ENCODE measurements at places on chromosomes 4 and X. TPM values are rescaled to one million over a fixed set of nuclear protein-coding genes. Genes with fewer than 3 reads are reported as not detected.

Gene DDIT4L
- 1.5 TPM for polyA plus RNA-seq

- no peak for DNase-seq
Observed at GRCh38 chr4:64360664-64361398, 48.4 kb downstream of the TECRL start.

DNA sequence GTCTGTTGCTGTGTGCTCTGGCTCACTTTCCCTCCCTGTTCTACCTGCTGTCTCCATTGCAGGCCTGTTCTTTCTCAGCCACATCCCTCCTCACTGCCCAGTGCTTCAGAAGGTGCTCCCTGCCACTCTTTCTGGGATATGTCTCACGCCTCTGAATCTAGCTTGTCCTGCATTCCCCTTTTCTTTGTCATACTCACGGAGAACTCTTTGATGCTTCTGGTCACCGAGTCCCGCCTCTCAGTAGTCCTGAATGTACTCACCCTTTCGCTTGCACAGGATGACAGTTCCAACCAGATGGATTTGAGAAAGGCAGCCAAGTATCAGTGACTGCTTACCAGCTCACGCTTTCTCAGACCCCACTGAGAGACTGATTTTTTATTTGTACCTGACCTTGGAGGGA is 65.2 kb upstream of the TLR2 start:
- DNase-seq = no peak

DNA sequence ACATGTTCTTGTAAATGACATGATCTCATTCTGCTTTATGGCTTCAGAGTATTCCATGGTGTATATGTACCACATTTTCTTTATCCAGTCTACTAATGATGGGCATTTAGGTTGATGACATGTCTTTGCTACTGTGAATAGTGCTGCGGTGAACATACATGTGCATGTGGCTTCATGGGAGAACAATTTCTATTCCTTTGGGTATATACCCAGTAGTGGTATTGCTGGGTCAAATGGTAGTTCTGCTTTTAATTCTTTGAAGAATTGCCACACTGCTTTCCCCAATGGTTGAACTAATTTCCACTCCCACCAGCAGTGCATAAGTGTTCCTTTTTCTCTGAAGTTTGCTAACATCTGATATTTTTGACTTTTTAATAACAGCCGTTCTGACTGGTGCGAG is 1080.3 kb downstream of the CCSER1 start:
- DNase-seq = no peak

Gene DCHS2
- polyA plus RNA-seq = 1.2 TPM

Gene CABS1
- polyA plus RNA-seq = not detected

DNA sequence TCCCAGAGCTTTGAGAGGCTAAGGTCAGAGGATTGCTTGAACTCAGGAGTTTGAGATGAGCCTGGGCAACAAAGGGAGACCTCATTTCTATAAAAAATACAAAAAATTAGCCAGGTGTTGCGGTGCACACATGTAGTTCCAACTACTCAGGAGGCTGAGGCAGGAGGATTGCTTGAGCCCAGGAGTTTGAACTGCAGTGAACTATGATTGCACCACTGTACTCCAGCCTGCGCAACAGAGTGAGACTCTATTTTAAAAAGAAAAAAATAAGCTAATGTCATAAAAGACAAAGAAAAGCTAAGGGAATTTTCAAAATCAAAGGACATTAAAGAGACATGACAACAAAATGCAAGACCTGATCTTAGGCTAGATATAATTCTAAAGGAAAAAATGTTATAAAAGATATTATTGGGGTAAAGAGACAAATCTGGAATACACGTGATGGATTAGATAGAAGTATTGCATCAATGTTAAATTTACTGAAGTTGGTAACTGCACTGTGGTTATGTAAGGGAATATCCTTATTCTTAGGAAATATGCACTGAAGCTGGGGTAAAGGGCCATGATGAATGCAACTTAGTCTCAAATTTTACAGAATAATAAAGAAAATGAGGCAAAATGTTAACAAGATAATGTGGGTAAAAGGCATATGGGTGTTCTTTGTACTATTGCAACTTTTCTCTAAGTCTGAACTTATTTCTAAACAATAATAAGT is 75.2 kb downstream of the SPRY1 start:
- no peak for DNase-seq

GRCh38 chrX:42803320-42803719 is 25.4 kb upstream of the PPP1R2C start:
- DNase-seq = no peak

- no peak for DNase-seq
Observed at GRCh38 chr4:54197926-54198325, 31.2 kb upstream of the PDGFRA start.

Gene AR
- polyA plus RNA-seq = 0.45 TPM

DNA sequence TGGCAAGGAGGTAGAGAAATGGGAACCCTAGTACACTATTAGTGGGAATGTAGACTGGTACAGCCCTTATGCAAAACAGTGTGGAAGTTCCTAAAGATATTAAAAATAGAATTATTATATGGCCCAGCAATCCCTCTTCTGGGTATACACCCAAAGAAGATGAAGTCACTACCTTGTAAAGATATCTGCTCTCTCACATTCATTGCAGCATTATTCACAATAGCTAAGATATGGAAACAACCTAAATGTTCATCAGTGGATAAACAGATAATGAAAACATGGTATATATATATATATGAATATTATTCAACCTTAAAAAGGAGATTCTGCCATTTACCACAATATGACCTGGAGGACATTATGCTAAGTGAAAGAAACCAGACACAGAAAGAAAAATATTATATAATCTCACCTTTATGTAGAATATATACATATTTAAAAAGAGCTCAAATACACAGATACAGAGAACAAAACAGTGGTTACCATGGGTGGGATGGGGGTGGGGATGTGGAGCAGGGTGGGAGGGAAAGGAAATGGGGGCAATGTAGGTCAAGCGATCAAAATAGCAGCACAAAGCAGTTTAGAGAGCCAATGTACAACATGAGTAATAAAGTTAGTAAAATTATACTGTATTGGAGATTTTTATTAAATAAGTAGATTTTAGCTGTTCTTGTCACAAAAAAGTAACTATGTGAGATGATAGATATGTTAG is 138.6 kb downstream of the SPRY1 start:
- no peak for DNase-seq

GRCh38 chrX:129792586-129793291 is 13.0 kb downstream of the SASH3 start:
- no peak for DNase-seq

DNA sequence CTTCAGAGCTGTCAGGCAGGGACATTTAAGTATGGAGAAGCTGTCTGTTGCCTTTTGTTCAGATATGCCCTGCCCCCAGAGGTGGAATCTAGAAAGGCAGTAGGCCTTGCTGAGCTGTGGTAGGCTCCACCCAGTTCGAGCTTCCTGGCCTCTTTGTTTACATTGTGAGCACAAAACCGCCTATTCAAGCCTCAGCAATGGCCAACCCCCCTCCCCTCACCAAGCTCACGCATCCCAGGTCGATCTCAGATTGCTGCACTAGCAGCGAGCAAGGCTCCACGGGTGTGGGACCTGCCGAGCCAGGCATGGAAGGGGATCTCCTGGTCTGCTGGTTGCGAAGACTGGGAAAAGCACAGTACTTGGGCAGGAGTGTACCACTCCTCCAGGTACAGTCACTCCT is 59.3 kb downstream of the ZNF674 start:
- DNase-seq = no peak

DNA sequence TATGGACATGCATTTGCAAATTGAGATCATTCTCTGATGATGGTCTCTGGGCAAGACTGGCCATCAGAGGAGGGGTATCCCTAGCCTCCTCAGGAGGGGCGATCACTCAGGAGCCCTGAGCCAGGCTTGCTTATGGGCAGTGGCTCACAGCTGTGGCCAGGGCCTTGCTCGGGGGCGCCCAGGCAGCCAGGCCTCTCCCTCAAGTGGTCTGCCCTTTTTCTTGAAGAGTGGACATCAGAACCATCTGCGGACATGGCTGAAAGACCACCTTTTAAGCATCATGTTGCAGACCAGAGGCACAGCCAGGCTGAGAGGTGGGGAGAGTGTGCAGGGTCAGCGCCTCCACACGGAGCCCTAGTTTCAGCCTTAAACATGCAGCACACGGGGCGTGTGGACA is 106.7 kb upstream of the PSAPL1 start:
- no peak for DNase-seq

- no peak for DNase-seq
Observed at GRCh38 chr4:21790438-21791029, 158.0 kb downstream of the KCNIP4 start.
